ENCODE measurements at places on chromosomes 7 and 10.

GRCh38 chr10:9023206-9023605 lies 968.7 kb downstream of the GATA3 start:
- DNase-seq, result no peak

GRCh38 chr7:66864294-66864693 lies 56.7 kb upstream of the TMEM248 start:
- DNase-seq, result no peak

GRCh38 chr10:77537720-77538373 lies 99.8 kb downstream of the KCNMA1 start:
- no peak for DNase-seq

GRCh38 chr10:29588629-29589421 lies 45.9 kb downstream of the SVIL start:
- DNase-seq, result no peak

DNA sequence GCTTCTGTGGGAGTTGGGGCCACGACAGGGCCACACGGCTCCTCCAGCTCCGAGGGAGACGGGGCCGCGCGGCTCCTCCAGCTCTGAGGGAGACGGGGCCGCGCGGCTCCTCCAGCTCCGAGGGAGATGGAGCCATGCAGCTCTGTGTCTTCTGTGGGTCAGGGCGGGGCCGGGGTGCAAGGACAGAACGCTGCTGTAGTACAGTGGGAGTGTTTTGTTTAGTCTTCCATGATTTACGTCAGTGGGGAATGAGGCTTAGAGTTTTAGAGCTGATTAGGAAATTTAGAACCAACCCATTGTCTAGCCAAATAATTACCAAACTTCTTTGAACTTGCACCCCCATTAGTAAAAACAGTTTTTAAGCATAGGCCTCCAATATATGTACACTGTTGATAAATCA lies 32.9 kb upstream of the PRKAR1B start:
- DNase-seq, result no peak

DNA sequence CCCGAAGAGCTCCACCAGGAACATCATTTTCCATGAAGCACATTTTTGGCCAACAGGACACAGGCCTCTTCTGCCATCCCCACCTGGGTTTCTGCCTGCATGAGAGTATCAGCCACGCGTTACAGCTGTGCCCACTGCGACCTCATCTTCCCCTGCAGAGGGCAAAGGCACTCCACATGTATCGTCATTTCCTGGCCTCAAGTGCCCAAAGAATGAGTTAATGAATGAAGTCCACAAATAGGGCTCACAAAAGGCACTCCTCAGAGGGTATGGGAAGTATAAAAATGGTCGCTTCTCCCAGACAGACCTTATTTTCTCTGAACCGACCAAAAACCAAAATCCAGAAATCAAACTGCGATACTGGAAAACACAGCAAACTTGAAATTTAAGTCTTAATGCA lies 18.5 kb downstream of the ELMO1 start:
- DNase-seq, result no peak
